HCEC 1CT (cell line): ENCODE measurements at places on chromosomes 6 and 20.

GRCh38 chr6:35073766-35074471 is 67.2 kb downstream of the TCP11 start:
- DNase-seq, result no peak

DNA sequence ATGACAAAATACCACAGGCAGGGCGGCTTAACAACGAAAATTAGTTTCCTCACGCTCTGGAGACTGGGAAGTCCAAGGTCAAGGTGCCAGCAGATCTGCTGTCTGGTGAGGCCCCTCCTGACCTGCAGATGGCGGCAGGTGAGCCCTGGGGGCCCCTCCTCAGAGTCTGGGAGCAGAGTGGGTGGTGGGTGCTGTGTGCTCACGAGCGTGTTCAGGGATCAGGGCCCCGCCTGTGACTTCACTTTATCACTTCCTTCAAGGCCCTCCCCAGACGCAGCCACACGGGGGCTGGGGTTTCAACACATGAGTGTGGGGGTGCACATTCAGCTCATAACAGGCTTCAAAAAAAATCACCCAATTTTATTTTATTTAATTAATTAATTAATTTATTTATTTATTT is 39.3 kb downstream of the SLC2A4RG start:
- DNase-seq, result no peak

GRCh38 chr6:112029045-112029822 is 24.7 kb upstream of the CCN6 start:
- peak; percentile 59 for DNase-seq

DNA sequence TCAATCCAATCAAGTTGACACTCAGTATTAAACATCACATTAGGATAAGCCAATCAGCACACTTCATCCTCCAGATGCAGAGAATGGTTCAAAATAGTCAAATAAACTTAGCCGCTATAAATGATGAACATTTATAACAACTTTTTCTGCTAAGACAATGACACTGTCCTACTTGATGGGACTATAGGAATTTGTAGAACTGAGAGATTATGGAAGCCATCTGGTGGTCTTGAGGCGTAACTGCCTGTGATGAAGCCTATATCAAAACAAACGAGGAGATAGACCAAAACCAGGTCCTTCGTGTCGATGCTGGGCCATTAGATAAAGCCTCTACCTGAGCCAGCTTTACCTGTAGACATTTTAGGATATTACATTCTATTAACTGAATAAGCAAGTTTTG is 631.1 kb downstream of the COL12A1 start:
- DNase-seq, result peak; percentile 65

DNA sequence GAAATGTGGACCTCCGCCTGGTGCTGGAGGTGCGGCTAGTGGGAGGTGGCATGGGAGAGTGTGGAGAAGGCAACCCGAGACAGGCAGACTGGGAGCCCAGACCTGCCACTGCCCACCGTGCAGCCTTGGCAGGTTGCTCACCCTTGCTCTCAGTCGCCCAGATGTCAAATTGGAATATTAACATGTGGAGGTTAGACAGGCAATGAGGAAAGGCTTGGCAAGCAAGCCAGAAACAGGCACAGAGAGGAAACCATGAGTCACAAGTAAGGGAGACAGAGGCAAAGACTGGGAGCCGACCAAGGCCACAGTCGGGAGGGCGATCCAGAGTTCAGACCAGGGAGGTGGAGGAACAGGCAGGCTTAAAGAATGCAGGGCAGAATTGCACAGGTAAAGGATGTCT is 178.2 kb downstream of the FOXC1 start:
- peak; percentile 35 for DNase-seq

GRCh38 chr20:23082846-23083552 is 3.1 kb downstream of the CD93 start:
- no peak for DNase-seq

DNA sequence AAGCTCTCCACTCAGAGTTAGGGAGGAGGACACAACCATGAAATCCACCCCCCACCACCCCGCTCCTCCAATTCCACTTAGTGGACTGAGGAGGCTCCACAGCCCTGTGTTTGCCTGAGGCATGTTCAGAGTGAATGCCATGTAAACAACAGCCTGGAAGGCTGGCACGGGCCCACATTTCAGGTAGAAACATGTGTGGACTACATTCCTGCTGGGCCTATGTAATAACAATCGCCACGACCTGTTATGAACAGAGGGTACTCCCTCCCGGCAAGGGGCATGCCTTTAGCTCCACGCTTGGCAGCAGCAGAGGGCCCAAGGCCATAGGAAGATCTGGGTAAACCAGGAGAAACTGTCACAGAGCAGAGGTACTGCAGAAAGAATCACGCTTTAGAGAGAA is 65.5 kb downstream of the ISM1 start:
- no peak for DNase-seq

GRCh38 chr6:46521464-46521971 is 30.3 kb upstream of the RCAN2 start:
- DNase-seq, result peak; percentile 5

GRCh38 chr6:20811109-20811761 is 277.0 kb downstream of the CDKAL1 start:
- peak; percentile 93 for DNase-seq
